HCT116 (cell line): ENCODE measurements at places on chromosomes 1 and 21.

- DNase-seq, result no peak
Observed at GRCh38 chr1:50112193-50112592, 3.5 kb downstream of the ELAVL4 start.

GRCh38 chr1:55275151-55275748, 60.1 kb upstream of the USP24 start:
- DNase-seq, result no peak

- DNase-seq, result peak; percentile 57
Observed at GRCh38 chr1:2046174-2046917, 3.9 kb upstream of the PRKCZ start.

DNA sequence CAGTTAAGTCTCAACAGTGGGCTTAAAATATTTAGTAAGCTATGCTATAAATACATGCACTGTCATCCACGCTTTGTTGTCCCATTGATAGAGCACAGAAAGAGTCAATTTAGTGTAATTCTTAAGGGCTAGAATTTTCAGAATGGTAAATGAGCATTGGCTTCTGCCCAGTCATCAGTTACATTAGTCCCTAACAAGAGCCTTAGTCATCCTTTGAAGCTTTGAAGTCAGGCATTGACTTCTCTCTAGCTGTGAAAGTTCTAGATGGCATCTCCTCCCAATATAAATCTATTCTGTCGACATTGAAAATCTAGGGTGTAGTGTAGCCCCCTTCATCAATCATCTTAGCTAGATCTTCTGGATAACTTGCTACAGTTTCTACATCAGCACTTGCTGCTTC, 12.0 kb upstream of the LPGAT1 start:
- DNase-seq, result no peak

DNA sequence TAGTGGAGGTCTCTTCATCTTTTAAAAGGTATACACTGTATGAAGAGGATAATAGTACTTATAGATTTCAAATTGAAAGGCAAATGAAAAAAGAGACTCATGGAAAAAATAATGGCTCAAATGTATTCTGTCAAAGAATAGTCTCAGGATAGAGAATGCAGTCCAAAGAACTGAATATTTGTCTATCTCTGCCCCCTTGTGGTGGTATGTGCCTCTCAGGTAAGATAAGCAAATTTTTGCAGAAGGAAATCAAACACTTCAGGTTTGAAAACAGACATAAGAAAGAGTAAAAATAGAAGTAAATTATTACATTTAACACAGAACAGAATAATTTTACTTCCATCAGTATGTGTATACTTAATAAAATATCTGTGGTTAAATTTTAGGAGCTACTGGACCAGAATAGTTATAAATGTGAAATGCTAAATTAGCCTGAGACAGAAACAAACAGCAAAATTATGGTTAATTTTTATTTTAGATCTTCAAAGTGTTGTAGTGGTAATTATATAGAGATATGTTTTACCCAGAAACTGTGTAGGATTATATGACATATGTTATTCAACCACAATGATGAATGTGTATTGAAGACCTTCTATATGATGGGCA, 164.4 kb upstream of the PALMD start:
- peak; percentile 49 for DNase-seq

GRCh38 chr1:69765951-69766350, 198.2 kb downstream of the LRRC7 start:
- DNase-seq, result no peak

DNA sequence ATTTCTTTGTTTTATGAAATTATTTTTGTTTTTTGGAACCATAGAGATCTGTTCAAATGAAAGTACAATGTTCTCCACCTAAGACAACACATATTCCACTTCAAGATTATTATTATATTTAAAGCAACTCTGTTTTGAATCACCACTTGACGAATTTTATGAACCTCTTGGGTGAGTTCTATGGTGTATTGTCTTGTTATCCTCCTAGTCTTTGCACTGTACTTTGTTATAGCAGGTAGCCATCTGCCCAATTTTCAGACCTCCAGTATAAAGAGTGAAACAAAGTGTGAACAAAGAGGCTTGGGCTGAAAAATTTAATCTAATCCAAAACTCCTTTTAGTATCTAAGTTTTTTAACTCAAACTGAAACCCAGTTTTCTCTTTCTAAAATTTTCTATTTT, 71.0 kb downstream of the LRRC7 start:
- DNase-seq, result no peak

DNA sequence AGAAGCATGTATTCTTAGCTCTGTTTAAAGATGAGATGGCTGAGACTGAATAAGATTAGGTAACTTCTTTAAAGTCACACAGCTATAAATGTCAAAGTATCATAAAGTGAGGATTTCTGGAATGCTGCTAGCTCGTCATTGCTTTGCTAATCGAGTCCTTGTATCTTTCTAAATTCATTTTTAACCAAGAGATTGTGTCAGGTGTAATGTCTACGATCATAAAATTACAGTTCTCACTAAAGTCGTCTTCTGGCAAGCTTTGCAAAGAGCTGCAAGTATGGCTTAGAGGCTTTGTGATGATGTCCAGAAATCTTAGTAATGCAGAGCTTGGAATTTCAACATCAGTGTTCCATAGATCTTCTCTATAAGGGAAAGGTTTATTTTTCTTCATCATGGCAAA, 569.8 kb downstream of the LMO4 start:
- DNase-seq, result no peak

GRCh38 chr21:45074818-45075595, 627 bp downstream of the ADARB1 start:
- no peak for DNase-seq

DNA sequence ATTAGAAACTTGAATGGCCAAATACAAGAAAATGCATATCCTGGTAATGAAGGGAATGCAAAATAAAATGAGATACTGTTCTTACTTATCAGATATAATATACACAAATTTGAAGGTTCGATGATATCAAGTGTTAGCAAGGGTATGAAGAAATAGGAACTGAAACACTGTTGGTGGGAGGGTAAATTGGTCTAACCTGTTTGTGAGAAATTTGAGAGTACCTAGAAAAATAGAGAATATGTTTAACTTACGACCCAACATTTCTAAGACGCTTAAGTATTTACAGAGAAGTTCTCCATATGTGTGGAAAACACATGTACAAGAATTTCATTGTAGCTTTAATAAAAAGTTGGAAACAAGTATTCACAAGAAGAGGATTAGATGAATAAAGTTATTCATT, 25.9 kb downstream of the ATG4C start:
- no peak for DNase-seq

DNA sequence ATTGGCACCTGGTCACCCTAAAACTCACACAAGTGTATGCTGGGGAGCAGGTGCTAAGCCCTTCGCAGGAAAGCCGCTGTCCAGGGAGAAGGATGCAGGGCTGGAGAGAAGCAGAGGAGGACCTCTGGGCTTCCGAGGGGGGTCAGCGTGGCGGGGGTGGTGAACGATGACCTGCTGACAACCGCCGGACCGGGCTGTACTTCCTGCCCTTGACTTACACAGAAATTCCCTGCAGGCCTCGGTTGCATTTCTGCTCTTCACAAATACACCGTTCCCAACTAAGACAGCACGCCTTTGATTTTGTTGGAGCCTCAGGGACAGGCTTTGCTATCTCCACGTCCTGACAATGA, 37.6 kb downstream of the SLC2A7 start:
- no peak for DNase-seq

GRCh38 chr1:225710804-225711203, 57.9 kb upstream of the ENAH start:
- peak; percentile 82 for DNase-seq

DNA sequence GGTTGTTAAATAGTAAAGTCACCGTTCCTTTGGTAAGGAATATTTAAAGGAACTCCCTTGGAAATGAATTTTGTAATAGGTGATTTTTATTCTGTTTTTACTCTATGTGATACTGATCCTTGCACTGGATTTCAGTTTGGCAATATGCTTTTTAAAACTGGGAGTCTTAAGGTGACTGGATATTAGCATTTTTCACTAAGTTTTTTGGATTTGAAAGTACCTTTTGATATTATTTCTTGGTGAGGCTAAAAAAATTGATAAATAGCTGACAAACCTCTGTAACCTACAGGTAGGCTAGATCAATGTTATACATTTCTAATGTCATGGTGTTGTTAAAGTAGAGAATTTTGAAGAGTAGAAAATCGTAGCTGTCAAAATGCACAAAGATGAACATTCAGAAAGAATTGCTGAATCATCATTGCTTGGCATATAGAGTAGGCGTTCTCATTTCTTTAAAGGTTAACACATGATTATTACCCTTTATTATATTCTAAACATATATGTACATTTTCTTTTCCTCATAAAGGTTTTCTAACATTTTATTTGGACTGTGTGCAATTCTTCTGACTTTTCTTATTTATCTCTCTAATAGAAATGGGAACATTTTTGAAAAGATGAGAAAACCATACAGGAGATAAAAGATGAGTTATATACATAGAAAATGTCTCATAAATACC, 1.5 kb upstream of the DNAJB4 start:
- no peak for DNase-seq

- no peak for DNase-seq
Observed at GRCh38 chr1:48932366-48932765, 155.7 kb upstream of the BEND5 start.

GRCh38 chr21:29237110-29238052, 61.3 kb upstream of the BACH1 start:
- DNase-seq, result no peak

DNA sequence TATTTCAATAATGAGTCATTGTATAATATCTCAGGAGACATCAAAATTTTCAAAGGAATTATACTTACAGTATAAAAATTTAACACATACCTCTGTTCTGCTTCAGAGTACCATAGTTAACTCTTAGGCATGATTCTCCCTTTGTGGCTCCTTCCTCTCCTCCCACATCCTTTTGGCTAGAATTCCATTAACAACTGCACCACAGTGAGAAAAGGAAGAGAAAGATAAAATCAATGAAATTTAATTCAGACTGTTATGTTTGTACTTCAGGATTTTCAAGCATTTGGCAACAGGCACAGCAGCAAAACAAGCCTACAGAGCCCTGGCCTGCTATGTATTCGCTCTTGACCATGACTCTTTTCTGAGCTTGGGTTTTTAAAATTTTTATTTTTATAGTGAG, 57.2 kb upstream of the SGIP1 start:
- no peak for DNase-seq

GRCh38 chr1:111506561-111506960, 3.1 kb upstream of the ADORA3 start:
- no peak for DNase-seq

- DNase-seq, result peak; percentile 68
Observed at GRCh38 chr1:42943166-42943565, 15.5 kb downstream of the SLC2A1 start.

GRCh38 chr1:195141294-195141693, 1466.9 kb downstream of the KCNT2 start:
- peak; percentile 2 for DNase-seq
